ENCODE measurements at places on chromosomes 2 and 18.

DNA sequence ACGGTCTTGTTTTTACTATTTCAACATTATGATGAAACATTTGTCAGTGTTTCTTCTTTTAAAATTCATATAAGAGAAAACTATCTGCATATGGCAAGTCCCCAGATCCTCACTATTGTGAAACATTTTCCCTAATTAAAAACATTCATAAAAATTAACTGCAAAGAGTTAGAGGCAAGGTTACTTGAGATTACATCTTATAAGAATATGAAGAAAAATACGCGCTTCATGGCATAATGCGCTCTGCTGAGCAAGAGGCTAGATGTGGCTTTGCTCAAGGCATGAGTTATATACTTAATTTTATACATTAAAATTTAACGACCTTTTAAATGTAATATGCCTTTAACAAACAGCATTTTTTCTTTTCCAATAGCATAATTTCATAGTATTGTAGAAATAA lies 166.4 kb upstream of the RPRM start:
- no peak for DNase-seq

DNA sequence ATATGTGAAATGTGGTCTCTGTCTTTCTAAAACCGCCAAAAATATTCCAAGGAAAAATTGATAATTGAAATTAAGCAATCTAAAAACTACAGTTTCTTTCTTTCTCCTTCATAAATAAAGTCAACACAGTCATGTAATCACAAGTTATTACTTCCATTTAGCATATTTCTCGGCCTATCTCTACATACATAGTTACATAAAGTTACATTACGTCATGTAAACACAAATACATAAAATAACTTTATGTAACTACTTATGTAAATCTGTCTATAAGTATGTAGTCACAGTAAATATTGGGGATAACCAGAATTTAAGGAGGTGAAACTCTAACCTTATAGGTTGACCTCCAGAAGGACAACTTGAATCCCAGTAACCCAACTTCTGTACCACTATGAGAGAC lies 48.5 kb upstream of the PID1 start:
- DNase-seq, result no peak

- DNase-seq, result no peak
Measured at GRCh38 chr2:85601771-85602475, 575 bp downstream of the TMEM150A start.

- DNase-seq, result no peak
Measured at GRCh38 chr2:19256121-19256601, 102.3 kb downstream of the OSR1 start.

GRCh38 chr18:78405763-78406162 lies 573.9 kb upstream of the SALL3 start:
- DNase-seq, result no peak

DNA sequence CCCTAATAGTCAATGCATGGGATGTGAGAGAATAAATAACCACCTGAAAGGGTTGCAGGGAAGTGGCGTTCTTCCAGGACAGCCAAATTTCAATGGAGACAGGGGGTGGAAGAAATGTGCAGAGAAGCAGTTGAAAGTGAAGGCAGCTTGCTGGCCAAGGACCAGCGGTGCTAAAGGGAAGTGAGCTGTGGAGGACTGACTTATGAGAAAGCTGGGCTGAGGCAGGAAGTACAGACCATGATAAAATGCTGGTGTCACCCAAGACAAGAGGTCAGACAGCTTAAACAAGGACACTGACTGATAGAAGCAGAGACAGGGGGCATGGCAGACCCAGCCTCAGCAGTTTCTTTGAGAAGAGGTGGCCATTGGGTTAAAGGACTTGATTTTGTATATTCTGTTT lies 106.7 kb downstream of the DTNB start:
- no peak for DNase-seq

DNA sequence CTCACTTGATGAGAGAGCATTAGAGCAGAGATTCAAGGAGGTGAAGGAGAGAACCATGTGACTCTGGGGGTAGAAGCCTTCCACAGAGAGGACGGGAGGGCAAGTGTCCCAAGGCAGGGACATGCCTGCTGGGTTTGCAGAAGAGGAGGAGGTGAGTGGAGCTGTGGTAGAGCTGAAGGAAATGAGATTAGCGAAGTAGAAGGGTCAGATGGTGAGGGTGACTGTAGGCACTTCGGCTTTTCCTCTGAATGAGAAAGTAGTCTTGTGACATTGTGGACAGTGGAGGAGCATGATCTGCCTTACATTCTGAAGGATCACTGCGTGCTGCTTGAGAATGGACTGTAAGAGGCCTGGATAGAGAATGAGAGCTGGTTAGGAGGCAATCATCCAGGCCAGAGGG lies 126.0 kb downstream of the NXPH2 start:
- no peak for DNase-seq

DNA sequence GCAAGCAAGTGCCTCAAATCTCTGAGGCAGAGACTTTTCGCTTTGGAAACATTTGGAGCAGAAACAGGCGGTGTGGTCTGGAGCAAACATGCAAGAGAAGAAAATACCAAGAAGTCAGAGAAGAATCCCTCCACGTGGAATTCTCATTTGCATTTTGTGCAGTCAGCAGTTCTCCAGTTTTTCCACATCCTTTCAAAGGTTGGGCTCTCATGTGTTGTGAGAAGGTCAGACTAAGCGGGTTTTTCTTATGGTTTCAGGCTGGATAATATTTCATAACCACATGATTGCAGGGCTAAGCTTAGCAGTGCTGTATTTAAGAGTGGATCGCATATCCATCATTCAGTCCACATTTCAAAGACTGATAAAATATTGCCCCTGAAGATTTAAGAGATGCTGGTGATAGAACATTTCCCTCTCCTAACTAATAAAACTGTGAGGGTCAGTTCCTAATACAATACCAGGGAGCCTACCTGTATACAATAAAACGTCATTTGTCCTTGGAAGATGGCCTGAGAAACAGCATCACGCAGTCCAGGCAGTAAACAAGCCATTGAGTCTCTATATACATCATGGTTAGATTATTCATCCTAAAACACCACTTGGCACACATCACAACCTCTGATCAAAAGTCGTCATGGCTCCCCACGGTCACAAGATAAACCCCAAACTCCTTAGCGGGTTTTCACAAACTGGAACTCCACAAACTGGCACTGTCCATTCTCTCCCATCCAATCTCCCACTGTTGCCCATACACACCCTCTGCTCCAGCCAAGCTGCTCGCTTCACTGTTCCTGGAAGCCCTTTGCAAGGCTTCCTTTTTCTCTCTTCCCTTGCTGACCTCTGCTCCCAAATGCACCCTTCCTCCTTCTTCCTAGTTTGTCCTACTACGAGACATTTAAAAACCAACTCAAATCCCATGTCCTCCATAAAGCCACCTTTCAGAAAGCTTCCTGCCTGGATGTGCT lies 31.5 kb downstream of the ANKRD44 start:
- no peak for DNase-seq

GRCh38 chr2:88919087-88919738 lies 227.7 kb downstream of the RPIA start:
- DNase-seq, result no peak

GRCh38 chr2:137708311-137708710 lies 256.0 kb upstream of the HNMT start:
- no peak for DNase-seq

DNA sequence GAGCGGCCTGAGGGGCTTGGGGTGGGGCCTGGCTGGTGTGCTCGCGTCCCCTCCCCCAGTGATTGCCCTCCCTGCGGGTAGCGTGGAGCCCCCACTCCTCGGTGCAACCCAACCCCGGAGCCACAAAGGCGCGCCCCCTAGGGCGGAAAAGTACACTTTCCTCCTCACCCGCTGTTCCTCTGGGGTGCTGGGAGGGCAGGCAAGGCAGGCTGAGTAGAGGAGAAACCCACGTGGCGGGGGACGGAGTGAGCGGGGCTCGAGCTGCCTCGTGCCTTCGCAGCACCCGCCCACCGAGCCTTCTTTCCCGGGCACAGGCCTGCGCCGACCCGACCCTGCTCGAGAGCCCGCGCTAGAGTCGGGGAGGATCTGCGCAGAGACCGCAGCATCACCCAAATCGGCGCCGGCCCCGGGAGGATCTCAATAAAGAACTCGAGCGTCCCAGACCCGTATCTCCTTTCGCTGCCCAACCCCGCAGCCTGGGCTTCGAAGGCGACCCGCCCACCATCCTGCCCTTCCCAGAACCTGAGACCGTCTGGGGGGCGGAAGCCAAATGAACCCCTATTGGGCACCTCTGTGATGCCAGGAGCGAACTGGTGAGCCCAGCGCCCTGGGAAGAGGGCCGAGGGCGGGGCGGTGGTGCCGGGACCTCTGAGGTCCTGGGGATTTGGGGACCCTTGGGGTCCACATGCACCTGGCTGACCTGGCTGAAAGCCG lies 1.5 kb downstream of the UCN start:
- peak; percentile 34 for DNase-seq

DNA sequence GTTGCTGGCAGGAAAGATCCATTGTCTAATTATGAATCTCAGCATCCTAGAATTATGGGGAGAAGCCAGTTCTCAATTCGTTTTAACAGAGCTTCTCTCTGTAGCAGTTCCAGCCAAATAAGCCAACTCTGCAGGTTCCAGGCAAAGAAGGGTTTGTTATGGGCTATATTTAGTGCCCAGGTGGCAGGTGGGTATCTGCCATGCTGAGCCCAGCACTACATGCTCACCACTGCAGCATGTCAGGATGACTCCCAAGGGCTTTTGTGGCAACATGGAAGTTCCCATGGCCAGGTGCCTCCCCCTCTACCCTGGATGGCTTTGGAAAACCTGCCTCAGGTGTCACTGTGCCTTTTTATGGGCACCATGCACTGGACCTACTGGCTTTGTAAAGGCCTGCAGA lies 137.7 kb upstream of the MSH6 start:
- no peak for DNase-seq

DNA sequence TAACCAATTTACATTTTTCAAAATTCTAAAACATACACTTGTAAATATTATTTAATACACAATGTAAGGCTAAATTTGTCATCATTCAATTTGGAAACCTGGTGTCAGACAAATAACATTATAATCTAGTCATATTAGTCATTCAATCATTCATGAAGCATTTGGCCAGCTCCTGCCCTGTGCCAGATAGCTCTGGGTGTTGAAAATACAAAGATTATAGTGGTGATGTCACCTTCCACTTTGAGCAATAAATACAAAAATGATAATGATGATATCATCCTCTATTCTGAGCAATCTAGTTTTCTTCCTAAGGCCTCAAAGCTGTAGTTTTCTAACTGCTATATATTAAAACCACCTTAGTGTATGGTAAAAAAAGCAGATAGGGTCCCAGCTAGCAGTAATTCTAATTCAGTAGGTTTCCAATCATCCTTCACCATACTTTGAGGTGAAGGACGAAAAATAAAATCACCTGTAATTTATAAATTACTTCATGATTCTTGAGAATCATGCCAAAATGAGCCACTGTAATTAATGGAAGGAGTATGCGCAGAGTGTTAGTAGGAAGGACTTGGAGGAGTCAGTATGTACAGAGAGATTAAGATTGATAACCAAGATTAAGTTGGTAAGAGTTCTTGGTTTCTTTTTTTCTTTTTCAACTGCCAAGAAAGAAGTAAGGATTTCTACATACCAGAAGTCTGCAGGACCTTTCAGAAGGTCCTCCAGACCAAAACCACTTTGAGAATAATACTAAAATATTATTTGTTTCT lies 23.2 kb downstream of the MEMO1 start:
- DNase-seq, result no peak

- DNase-seq, result no peak
Measured at GRCh38 chr2:216031960-216032689, 18.8 kb upstream of the MREG start.

DNA sequence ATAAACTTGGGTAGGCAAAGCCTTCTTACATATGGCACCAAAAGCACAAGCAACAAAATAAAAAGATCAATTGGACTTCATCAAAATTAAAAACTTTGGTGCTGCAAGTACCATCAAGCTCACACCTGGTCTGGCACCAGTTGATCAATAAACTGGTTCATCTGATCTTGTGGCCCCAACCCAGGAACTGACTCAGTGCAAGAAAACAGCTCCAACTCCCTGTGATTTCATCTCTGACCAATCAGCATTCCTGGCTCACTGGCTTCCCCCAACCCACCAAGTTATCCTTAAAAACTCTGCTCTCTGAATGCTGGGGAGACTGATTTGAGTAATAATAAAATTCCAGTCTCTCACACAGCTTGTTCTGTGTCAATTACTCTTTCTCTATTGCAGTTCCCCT lies 8.4 kb downstream of the EPG5 start:
- no peak for DNase-seq

GRCh38 chr2:80374105-80374504 lies 69.6 kb upstream of the LRRTM1 start:
- no peak for DNase-seq

DNA sequence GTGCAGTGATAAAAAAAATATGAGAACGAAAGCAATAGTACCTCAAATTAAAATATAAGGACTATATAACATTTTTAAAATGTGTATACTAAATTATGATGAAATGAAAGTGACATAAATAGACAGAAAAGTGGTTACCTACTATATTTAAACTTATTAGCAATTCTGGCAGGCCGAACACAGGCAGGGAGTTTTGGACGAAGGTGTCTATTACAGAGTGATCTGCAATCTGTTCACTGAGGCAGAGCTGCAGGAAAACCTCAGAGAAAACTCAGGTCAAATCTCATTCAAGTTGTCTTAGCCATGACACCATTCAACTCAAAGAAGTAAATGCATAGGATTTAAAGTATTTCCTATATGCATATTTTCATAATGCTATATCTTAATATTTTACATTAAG lies 274.8 kb upstream of the GULP1 start:
- DNase-seq, result no peak

GRCh38 chr2:23386339-23387220 lies 1.6 kb downstream of the KLHL29 start:
- DNase-seq, result peak; percentile 11

DNA sequence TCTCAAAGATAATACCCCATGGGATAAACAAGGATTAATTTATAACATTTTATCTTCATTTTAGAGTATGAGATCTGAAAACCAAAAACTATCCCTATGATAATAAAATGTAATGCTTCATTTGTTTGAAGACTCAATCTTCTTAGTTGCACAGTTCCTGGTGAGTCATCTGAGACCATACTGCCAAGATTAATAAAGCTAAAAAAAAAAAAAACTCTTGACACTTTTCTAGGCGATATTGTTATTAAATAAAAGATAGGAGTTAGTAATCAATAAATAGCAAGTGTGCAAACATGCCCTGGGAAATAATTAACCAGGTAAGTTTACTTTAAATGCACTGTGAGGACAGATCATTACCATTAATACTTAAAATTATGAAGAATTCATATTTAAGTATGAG lies 83.9 kb downstream of the RPE start:
- DNase-seq, result no peak

DNA sequence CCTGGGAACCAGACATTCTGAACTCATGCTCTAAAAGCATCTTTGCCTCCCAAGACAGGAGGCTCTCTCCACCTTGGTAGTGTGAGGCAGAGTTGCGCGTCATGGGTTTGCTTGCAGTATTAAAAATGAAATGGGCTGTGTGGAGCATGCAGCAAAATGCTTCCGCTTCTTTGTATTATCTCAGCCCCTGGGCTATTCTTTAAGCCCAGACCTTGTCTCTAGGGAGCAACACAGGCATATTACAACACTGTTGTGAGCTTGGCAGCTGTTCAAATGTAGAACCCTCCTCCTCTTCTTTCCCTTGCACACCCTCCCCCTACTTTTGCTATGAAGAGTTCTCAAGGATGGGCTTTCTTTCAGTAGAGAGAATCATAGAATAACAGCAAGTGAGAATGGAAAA lies 185.1 kb upstream of the LHCGR start:
- DNase-seq, result no peak
